GM03348 (cell line): ENCODE measurements at places on chromosomes 7 and 10.

DNA sequence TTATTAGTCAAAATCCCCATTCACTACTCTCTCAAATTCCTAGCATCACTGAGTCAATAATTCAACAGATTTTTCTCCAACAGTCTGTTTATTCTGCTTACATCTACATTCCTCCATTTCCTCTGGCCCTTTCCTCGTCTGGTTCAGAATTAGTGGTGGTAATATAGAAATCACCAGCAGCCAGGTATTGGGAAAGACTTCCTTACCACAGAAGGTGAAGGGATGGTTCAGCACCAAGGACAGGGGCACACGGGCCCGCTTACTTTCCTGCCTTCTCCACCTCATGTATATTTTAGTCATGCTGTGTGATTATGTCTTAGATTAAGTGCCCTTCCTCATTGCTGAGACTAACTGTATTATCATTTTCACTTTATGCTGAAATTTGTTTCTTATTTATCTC lies 70.4 kb upstream of the APBB1IP start:
- DNase-seq: peak; percentile 52

DNA sequence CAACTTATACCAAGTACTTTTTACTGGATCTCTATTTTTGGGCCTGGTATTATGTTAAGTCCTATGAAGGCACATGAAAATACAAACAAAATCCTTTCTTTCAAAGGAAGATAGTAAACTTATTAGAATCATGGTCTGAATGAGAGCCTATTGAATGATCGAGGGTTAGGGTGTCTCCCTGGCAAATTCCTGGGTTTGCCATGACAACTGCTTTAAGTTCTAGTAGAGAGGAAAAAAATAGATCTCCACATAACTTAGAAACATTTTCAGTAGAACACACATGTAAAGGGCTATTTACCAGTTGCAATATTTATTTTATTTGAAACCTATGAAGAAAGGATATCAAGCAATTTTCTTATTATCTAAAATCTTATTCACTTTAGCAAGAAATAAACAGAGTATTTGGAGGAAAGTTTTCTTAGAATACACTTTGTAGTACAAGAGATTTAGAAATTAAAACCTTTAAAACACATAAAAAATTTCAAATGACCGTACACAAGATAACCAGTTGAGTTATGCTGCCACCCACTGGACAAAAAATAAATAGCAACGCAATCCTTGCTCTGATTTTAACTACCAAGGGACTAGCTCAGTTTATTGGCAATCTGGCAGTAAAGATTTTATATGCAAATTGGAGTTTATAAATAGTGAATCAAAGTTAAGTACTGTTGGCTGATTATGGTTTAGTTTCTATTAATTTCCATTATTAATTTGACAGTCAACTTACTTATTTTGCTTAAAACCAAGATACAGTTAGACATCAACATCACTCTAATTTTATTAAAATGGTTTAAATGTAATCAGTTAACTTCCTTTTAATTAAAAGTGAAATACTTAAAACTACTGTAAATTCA lies 33.9 kb downstream of the CACUL1 start:
- peak; percentile 63 for DNase-seq

DNA sequence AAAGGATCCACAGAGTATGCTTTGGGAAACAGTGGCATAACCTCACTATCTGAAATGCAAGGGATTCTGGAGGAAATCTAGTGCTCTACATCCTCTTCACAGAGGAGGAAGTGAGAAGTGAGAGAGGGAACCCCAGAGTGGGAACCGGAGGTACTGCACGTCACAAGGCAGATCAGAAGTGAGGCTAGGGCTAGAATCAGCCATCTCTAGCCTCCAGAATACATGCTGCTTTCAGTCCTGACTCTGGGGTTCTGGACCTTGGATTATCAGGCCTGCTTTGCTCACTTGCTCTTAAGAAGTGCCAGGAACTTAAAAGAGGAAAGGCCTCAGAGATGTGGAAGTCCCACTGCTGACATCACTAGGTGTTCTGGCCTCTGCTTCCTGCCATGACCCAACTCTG lies 25.7 kb downstream of the ZNF503 start:
- DNase-seq: no peak

- no peak for DNase-seq
Measured at GRCh38 chr10:71757399-71757922, 15.9 kb downstream of the VSIR start.

GRCh38 chr10:100537475-100537874 lies 1.7 kb downstream of the HIF1AN start:
- DNase-seq: no peak

DNA sequence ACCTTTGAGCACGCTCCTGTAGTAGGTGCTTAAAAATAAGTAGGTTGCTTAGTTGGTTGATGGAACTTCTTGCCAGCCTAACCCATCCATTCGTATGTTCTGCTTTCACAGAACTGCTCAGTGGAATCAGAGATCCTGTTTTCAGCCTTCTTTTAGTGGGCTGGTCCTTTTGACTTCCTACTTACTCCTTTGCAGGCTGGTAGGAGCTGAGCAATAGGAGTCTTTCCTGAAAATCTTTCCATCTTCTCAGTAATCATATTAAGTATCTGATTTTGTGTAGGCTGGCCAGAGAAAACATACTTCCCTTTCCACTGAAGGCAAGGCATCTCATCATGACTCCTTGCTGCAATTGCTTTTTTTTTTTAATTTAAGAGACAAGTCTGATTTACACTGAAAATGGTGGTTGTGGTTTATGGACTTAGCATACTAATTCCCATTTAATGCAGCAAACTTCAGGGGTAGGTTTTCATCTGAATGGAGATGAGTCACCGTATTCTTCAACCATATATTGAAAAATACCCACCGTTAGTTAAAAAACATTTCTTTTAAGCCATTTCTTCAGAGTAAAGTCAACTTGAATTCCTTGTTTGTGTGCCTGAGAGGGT lies 208.0 kb downstream of the ZNF365 start:
- peak; percentile 22 for DNase-seq

DNA sequence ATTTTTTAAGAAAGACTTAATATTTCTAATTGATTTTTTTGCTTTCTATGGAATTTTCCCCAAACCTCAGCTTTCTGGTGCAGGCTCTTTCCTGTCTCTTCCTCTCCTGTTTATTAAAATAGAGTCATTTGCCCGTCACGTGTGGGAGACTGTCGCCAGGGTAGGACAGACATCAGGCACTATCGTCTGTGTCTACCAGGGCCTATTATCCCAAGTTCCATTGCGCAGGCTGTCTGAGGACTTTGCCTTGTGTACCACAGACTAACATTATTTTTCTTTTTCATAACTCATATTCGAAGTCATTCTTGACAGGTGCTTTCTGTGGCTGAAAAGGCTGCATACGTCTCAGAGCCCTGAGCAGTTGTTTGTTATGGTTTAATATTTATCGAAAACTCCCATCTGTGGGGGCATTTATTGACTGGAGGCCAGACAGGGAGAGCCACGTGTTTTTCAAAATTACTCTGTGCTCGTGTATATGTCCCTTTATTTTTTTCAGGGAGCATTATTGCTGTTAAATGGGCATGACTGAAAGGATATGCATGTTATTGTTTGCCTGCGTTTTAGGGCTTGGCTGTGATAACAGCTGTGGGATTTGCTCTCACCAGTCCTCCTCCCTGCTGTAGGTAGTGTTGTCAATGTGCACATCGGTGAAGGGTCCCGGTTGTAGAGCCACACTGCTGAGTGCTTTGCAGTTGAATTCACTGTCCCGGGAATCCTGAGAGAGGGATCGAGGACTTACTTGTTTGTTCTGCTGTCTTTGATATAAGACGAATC lies 89.8 kb downstream of the CAMK1D start:
- DNase-seq: no peak

GRCh38 chr7:151314401-151314800 lies 27.2 kb upstream of the NUB1 start:
- DNase-seq: no peak

DNA sequence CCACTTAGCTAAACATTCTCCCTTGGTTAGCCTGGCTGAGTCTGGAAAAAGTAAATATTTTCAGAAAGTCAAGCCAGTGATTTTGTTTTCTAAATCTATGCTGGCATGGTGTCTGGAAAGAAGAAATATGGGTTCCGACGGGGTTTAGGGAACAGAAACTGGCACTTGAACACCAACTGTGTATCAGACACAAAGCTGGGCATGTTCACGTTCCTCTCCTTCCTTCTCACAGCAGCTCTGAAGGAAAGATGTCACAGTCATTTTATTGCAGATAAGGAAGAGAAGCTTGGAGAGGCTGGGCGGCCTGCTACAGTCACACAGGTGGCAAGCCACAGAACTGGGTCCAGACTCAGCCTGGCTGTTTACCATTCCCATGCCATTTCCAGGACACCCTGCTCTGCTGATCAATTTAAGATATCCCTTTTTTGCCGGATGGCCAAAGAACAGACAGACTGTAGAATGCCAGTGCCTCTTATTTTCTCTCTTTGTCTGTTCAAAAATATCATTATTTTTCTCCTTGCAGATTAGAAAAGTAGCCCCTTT lies 118.8 kb downstream of the HERPUD2 start:
- DNase-seq: no peak

DNA sequence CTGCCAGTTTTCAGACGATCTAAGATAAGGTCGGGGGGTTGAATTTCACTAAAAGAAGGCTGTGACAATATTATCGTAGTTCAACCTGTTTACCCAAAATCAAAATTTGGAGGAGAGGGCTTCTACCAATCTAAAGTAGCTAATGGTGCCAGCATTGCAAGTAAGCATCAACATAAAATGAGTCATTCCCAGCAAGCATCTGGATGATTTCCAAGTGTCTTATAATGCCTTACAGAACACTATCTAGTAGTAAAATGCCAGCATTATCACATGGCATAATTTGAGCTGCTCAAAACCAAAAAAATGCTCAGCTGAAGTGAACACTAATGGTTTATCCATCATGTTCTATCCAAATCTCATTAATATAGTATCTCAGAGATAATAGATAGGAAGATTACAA lies 1193.9 kb downstream of the DNAJB9 start:
- DNase-seq: no peak

GRCh38 chr7:47937065-47937687 lies 11.1 kb downstream of the PKD1L1 start:
- DNase-seq: no peak

GRCh38 chr10:18743926-18744325 lies 84.7 kb downstream of the ARL5B start:
- DNase-seq: no peak

- DNase-seq: no peak
Measured at GRCh38 chr7:503575-504111, 16.0 kb downstream of the PDGFA start.

DNA sequence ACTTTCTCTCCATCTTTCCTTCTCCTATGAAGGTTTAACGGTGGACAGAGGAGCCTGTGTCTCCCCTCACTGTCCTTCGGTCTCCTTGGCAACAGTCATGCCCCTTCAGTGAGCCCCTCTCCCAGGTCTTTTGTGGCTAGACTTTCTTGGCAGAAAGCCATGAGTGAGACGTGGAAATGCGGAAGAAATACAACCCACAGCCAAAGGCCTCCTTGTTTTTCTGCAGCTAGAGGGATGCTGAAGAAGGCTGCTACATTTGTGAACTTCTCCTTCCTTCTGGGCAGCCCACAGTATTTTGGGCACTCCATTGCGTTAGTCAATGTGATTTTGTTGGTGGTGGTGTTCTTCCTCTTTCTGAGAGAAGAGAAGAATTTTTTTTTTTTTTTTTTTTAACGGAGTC lies 333.7 kb upstream of the PODXL start:
- no peak for DNase-seq

DNA sequence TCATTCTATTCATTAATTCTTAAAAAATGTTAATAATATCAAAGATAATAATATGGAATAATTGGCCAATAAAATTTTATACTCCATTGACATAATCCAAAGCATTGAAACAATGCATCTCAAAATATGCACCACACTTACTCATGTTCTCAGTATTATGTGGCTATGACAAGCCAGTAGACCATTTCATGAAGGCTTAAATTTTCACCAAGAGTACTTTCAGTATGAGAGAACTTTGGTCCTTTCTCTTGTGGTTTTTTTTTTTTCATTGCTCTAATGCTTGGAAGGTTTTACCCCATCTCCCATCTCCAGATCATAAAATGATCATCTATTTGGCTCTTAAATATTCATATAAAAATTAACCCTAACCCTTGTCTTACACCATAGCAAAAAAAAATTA lies 45.5 kb upstream of the TMEM140 start:
- no peak for DNase-seq

- DNase-seq: no peak
Measured at GRCh38 chr7:129616530-129616929, 5.0 kb downstream of the NRF1 start.

- DNase-seq: no peak
Measured at GRCh38 chr10:36766940-36767339, 358.5 kb upstream of the ANKRD30A start.

GRCh38 chr10:124674768-124675222 lies 69.4 kb downstream of the FAM53B start:
- no peak for DNase-seq

DNA sequence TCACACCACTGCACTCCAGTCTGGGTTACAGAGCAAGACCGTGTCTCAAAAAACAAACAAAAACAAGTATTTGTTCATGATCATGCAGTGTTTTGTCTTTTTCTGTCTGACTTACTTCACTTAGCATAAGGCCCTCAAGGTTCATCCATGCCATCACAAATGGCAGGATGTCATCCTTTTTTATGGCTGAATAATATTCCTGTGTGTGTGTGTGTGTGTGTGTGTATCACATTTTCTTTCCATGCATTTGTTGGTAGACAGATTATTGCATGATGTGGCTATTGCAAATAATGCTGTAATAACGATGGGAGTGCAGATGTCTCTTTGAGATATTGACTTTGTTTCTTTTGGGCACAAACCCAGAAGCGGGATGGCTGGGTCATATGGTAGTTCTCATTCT lies 14.3 kb upstream of the MNX1 start:
- DNase-seq: no peak

GRCh38 chr7:93931655-93932054 lies 10.1 kb downstream of the GNG11 start:
- no peak for DNase-seq

DNA sequence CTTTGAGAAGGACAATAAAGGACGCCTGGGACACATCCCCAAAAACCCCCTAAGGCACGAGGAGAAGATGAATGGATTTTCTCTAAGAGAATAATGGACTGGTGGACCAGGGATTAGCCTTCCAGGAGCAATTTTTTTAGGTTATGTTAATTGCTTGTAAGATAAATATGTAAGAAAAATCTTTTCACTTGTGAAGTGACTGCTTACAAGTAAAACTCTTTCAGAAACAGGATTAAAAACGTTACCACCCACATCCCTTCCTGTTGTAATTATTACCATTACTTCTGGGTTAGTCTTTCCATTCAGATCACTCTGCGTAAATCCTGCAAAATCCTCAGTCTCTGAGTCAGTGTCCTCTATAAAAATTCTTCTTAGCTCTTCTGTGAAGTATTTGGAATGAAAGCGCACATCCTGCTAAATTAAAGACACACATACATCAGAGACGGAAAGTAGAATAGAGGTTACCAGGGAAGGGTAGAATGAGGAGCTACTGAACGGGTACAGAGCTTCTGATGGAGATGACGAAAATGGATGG lies 34.3 kb downstream of the CDCA7L start:
- peak; percentile 74 for DNase-seq

GRCh38 chr7:154879629-154880028 lies 123.3 kb downstream of the PAXIP1 start:
- no peak for DNase-seq

DNA sequence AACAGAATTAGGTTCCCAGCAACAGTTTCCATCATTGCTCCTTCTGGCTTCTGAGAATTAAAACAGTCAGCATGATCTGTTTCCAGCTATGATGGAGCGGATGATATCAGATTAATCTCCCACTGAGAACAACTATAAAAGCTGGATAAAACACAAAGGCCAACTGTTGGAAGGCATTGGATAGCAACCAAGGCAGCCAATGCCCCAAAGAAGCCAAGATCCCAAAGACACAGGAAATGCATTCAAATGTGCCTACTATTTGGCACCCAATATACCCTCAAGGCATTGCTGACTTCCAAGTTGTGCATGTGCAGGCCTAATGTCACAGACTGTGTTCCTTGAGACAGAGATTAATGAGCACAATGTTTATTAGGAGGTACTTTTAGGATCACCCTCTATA lies 259.3 kb downstream of the ARHGAP12 start:
- DNase-seq: no peak
